ENCODE measurements at places on chromosomes 1 and 21.

DNA sequence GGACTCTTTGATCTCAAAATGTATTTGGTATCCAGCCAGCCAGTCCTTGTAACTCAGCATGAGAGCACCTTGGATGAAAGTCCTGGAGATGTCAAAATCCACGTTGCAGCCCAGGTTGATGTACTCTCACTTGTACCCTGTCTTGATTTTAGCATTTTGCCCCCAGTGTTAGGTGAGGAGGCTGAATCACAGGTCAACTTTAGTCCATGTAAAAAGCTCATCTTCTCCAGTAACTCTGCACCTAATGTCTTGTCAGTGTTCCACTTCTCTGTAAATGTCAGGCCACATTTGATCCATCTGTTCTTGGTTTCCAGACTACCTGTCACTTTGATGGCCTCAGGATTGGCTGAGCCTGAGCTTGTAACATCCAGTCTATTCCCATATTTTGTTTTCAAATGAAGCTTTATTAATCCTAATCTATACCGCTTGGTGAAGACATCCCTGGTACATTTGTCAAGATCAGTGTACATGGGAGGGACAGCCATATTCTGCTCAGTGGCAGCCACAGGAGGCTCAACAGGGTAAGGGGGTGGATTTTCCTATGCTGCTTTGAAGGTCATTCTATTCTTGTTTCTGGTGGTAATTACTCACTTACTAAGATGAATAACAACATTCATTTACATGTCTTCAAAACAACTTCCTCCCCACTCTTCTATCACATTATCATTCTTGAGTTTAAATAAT lies 24.1 kb upstream of the FCRL3 start:
- no peak for DNase-seq

DNA sequence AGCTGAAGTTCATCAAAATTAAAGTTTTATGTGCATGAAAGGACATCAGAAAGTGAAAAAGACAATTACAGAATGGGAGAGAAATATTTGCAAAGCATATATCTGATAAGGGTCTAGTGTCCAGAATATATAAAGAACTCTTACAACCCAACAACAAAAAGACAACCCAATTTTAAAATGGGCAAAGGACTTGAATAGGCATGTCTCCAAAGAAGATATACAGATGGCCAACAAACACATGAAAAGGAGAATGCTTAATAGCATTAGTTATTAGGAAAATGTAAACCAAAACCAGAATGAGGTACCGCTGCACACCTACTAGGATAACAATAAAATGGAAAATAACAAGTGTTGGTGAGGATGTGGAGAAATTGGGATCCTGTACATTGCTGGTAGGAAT lies 1.7 kb upstream of the PSEN2 start:
- no peak for DNase-seq

- no peak for DNase-seq
These were observed 373.9 kb downstream of the VAV3 start for GRCh38 chr1:107590900-107591622.

DNA sequence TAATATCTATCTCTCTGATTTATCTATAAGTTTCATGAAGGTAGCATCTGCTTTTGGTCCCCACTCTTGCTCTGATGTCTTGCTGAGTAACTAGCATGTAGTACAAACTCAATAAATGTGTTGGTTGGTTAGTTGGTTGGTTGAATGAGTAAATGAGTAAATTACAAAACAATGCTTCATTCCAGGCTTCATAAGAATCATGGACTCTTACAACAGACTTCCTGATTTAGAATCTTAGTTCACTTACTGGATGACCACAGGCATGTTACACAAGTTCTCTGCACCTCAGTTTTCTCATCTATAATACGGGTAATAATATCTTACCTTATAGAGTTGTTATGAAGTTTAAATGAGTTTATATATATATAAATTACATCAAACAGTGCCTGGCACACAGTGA lies 98.6 kb downstream of the ZNF281 start:
- DNase-seq: no peak

- DNase-seq: no peak
These were observed 329.7 kb upstream of the SNX7 start for GRCh38 chr1:98331718-98332311.

DNA sequence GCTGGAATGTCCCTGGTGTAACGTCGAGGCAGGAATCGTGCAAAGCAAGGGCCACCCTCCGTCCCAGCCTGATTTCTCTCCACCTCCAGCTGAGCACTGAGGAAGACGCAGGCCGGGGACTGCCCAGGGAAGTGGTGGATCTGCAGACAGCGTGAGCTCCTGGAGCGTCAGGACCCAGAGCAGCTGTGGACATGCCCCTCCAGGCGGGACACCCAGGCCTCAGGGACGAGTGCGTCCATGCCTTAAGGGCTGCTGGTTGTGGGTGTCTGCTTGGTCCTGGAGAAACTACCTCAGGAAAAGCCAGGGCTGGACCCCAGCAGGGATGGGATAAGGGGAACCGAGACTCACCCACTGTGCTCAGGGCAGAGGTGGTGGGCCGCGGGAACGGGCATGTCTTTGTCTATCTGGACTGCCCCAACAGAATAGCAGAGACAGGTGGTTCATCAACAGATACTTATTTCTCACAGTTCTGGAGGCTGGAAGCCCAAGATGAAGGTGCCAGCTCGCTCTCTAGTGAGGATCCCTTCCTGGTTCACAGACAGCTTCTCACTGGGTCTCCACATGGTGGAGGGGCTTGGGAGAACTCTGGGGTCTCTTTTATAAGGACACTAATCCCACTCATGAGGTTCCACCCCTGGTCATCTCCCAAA lies 5.8 kb upstream of the MMEL1 start:
- no peak for DNase-seq

DNA sequence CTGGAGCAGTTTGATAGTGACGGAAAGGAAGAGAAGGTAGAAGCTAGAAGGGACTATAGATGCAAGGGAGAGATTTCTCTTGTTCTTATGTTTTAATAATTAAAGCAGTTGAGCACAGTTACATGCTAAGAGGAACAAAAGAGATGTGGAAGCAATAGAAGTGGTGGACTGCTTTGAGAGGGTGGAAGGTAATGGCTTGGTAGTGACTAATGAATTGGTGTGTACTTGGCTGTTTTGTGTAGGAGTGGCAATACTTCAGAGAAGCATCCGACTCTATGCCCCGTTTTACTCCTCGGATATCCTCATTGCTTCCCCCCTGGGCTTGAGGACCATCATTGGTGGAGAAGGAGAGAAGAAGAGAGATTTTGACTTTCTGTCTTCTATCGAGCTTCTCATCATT lies 12.8 kb downstream of the UTP25 start:
- no peak for DNase-seq

GRCh38 chr1:118136187-118136941 lies 48.7 kb downstream of the SPAG17 start:
- DNase-seq: no peak

DNA sequence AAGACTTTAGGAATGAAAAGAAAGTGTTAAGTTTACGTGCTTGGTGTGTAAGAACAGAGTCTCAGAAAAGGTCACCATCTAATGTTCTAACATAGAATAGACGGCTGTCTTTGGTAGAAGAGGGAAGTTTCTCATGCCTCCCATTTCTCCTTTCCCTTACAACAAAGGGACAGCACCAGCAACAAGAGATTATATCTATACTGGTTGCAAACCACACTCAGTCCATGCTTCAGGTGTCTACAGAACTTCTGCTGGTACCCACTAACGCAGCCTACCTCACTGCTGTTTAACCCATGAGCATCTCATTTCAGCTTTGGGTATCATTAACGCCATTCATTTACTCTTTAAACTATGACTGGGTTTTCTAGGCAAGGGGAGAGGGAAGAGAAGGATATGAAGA lies 9.2 kb upstream of the ITPKB start:
- DNase-seq: no peak

- no peak for DNase-seq
These were observed 57.4 kb downstream of the UCK2 start for GRCh38 chr1:165884690-165885304.

DNA sequence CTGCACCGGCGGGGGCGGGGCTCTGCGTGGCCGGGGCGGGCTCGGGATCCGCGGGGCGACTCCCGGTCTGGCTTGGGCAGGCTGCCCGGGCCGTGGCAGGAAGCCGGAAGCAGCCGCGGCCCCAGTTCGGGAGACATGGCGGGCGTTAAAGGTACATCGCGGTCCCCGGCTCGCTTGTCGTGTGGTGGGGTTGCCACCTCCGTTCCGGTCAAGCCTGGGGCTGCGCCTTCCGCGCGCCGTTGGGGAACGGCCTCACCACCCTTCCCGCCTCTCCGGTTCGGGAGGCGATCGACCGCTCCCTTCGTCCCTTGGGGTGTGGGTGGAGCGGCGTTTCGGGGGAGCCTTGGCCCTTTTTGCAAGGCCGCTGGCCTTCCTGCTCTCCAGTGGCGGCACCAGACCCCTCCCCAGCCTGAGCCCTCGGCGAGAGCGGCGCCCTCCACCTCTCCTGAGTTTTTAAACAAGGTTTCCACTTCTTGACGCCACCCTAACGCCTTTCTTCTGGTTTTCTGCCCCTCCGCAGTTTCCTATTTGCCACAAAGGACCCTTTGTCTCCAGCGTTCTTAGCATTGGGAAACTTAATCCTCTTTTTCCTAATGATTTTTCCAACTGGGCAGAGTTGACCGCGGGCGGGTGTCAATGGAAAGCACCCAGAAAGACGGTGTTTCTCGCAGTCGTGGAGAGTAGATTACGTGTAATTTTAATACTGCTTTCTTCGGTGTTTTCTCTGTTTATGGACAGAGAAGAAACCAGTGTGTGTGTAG lies at the start of the genes LEPR and LEPROT:
Gene LEPR, plus strand, starts transcription at position 79 of the 761 bp plus-strand sequence. CDS start 144,898 bp downstream, outside the sequence.
Gene LEPROT, plus strand, starts transcription at position 79 of the 761 bp plus-strand sequence. Its CDS starts 57 bp downstream, at position 136.
- DNase-seq: no peak

DNA sequence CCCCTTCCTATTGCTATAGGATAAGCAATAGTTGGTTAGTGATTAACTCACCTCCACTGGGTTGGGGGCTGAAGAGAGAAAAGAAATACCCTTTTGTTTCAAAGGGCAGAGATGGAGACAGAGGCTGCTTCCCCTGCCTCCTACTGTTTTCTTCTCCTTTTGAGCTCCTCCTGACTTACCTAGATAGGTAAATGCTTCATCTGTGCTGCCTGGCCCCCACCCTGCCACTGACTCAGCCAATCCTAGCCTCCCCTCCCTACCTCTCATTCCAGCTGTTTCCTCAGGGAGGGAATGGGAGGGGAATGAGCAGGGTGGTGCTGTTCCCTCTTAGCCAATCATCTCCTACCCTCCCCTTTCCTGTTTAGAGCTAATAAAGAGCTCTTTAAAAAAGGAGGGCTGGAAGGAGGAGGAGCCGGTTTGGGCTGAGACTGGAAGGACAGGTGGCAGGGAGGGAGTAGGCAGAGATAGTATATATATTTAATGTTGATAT lies at the start of gene C1orf116:
Gene C1orf116, minus strand, starts transcription at position 229 of the 490 bp plus-strand sequence. CDS start 5,158 bp downstream, outside the sequence.
- no peak for DNase-seq

DNA sequence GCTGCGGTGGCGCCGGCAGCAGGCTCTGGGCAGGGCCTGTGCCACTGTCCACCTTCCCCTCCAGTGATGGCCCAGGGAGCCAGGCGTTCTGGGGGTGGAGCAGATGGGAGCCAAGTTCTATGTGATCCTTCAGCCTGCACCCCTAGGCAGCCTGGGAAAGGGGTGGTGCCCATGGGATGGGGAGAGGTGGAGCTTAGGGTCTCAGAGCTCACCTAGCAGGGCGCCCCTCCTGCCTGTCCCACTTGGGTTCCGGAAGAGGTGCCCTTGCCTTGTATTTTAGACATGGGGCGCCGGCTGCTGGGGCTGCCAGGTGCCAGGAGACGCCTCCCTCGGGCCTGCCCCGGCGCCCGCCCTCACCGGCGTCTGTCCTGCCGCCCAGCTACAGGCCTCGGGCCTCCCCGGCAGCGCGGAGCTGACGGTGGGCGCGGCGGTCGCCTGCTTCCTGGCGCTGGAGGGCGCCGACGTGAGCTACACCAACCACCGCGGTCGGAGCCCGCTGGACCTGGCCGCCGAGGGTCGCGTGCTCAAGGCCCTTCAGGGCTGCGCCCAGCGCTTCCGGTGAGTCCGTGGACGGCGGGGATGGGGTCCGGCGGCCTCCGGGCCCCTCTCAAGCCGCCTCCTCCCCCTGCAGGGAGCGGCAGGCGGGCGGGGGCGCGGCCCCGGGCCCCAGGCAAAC lies 3.1 kb upstream of the MMP23B start:
- DNase-seq: no peak

GRCh38 chr1:97042551-97042950 lies 321.0 kb downstream of the PTBP2 start:
- no peak for DNase-seq

GRCh38 chr1:198788561-198789064 lies 149.8 kb downstream of the PTPRC start:
- DNase-seq: no peak

DNA sequence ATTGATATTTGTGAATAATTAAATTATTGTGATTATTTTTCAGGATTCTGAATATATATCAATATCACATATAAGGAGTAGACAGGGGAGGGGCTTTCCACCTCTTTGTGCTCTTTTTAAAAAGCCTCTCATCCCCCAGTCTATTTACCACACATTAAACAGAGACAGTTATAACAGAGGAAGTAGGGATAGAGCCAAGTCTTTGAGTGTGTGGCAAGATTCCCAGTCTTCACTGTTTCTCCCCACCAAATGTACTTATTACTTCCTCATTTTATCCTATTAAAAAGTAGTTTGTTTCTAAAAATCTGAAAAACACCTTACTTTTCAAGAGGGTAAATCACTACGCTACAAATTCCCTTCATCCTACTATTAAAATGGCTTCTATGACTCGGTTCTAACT lies 46.7 kb downstream of the EPS15 start:
- DNase-seq: no peak

GRCh38 chr1:99751877-99752504 lies 14.4 kb downstream of the FRRS1 start:
- no peak for DNase-seq

- no peak for DNase-seq
These were observed 44.8 kb downstream of the MPZL1 start for GRCh38 chr1:167766538-167766937.

DNA sequence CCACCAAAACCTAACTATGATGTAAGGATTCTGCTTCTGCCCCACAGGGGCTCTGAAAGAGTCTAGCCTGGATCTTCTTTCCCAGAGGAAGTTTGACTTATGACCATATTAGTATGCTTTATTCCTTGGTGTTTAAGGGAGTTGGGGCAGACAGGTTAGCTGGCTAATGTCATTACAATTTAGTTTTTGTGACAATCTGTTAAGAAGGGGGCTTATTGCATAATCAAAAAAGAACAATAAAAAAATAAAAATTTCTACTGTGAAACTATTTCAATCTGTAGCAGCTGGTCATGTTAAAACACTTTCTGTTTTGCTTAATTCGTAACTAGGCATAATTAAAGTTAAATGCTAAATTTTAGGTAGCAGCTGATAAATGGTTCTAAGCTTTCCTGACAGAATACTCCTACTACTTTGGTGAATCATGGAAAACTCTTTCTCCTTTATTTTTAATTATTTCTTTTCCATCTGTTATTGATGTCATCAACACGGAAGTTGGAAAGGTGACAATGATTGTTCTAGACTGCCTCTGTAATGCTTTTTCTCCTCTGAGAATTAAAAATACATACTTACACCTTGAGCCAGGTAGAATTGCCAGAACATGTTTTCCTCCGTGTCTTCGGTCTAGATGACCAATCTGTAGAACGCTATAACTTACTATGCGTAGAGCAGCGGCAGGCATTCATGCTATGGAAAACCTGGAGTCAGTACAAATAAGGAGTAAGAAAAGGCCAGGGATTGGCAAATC lies 18.6 kb downstream of the DYRK3 start:
- no peak for DNase-seq

Measured in T-helper 17 cell (primary cell).